ENCODE measurements at places on chromosomes 16 and 17. TPM values are rescaled to one million over a fixed set of nuclear protein-coding genes. Genes with fewer than 3 reads are reported as not detected.

GRCh38 chr16:9827062-9827752 lies 355.0 kb downstream of the GRIN2A start:
- no peak for DNase-seq

GRCh38 chr16:67542464-67542863 lies 13.8 kb downstream of the RIPOR1 start:
- no peak for DNase-seq

DNA sequence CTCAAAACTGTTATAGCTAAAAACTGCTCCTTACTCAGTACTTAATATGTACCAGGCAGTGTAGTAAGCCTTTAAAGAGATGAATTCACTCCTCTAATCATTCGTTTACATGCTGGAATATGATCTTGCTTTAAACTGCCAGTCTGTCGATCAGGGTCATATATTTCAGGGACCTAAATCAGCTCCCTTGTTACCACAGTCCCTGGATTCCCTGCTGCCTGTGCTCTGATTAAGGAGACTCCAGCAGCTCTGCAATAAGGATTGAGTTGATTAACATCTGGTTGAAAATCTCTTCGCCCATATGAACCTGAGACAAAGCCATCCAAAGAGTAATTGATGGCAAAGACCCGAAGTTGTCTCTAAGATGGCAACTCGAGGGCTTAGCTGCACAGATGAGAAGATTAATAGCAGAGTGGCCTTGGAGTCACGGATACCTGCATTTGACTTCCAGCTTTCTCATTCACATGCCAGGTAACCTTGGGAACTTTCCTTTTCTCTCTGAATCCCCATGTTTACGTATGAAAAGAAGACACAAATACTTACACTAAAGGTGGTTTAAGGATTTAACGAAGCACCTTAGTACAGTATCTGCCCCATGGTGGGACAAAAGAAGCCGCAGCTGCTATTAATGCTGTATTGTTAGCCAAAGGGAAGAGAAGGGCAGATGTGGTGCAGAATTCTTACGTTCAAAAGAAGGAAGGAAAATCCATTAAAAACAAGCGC lies 68.2 kb downstream of the VAT1L start:
- no peak for DNase-seq

- DNase-seq, result no peak
Observed at GRCh38 chr17:28626818-28627217, 12.8 kb upstream of the RSKR start.

DNA sequence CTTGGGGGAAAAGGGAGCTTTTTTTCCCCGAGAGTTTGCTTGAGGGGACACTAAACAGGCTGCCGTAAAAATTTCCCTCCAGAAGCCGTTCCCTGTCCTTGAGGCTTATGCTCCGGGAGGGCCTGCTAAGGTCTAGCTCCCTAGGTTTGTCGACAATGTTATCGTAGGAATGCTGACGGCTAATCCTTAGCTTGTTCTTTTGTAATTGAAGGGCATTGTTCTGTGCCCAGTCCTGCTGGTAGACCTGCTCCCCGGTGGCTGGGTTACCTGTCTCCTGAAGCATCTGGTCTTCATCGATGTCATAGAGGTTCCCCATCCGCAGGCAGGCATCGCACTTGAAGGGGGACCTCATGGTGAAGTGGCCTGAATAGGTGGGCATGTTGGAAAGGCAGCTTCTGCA lies 418.7 kb downstream of the GRIN2A start:
- DNase-seq, result no peak

- DNase-seq, result no peak
Observed at GRCh38 chr17:36600936-36601302, 464 bp upstream of the MRM1 start.

DNA sequence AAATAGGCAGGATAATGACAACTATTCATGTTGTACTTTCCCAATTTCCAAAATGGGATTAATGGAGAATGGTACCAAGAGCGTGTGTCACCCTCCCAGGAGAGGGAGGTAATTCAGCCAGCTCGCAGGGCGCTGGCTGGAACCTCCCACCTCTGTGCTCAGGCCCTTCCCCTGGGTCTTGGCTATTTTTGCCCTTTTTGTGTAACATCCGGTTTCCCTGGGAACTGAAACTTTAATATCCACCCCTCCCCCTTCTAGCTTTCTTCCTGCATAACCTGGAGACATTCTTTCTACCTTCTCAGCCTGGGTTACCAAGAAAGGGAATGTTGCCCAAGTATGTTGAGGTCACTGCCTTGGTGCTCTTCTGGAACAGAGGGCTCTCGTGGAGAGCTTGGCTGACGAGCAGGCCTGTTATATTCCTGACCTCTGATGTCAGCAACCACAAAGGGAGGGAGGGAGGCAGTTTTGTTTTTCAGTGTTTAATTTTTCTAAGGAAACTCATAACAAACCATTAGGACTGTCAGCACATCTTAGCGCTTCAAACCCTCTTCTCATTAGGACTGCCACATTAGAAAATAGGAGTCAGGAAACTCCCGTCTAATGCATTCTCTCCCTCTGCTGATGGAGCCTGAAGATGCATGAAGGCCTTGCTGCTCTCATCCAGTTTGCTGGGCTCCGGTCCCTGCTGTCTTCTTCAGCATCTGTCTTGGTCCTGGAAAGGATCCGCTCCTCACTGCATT lies 25.6 kb downstream of the ITGB3 start:
- no peak for DNase-seq

GRCh38 chr17:2137342-2138098 lies 82.6 kb downstream of the HIC1 start:
- DNase-seq, result peak; percentile 26

DNA sequence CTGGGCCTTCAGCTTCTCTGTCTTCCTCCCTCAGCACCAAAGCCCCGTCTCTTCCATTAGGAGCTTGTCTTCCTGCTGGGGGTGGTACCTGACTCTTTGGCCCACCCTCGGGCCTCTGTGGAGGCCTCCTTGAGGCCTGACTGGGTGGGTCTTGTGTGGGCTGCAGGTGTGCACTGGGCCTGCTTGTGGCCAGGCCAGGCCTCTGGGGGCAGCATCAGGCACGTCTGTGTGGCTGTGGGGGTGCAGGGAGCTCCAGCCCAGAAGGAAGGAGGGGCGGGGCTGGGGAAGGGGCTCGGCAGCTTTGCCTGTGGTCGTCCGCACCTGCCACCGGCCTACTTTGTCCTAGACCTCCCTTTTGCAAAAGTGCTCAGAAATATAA lies 7.0 kb downstream of the PIGQ start:
- no peak for DNase-seq

DNA sequence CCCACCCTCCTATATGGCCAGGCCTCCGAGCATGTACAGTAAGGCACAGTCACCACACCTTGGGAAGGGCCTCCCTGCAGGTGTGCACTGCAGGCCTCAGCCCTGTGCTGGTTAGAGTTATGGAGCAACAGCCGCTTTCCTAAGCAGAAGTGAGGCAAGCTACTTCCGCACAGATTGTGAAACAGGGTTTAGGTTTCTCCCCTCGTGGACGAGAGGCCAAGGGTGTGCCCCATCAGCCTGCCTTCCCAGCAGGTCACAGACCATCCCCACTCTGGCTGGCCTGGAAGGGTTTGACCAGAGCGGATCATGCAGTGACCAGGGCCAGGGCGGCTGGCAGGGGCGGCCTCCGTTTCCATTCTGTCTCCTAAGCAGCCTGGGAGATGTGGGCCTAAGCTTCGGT lies 4.7 kb downstream of the MSRB1 start:
- DNase-seq, result no peak

DNA sequence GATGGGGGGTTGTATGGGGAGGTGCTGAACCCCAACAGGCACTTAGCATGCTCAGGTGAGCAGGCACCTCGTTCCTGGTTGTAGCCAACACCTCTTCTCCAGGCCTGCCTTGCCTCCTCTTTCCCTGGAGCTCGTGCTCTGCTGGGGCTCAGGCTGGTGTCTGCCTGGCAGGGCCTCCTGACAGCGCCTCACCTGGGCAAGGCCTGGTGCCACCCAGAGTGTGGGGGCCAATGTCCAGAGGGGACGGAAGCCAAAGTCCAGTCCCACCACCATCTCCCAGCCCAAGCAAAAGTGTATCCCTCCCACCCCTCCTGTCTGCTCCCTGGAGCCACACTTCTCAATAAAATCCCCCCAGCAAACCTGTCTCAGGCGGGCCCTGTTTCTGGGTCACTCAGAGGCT lies 304.2 kb upstream of the TNRC6C start:
- no peak for DNase-seq

DNA sequence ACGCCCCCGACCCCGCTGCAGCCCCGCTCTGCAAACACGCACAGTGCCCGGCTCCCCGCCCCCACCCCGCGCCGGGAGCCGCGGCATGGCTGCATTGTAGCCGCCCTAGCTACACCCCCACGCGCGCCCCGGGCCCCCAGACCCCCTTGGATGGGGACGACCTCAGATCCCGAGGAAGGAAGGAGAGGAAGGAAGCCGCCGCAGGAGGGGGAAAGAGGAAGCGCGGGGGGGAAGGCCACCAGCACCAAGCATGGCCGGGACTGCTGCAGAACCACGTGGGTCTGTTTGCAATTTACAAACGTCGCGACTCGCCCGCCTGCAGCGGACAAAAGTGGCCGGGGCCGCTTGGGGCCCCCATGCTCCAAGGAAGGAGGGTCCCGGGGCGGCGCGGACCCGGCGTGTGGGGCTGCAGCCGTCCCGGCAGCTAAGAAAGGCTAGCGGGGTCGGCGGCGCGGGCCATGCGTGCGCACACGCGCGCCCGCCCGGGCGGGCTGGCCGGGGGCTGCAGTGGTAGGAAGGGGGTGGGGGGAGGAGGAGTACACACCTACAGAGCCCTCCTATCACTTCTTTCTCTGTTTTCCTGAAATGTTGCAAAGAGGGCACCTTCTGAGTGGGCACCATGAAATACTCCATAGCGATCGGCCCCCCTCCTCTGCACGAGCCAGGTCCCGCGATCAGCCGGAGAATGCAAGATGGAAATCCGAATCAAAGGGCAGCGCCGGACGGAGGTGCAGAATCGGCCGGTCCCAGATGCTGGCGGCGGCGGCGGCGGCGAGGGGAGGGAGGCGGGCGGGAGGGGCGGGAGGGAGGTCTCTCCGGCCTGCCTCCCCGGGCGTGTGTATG lies 488 bp downstream of the TFAP4 start:
- peak; percentile 90 for DNase-seq

DNA sequence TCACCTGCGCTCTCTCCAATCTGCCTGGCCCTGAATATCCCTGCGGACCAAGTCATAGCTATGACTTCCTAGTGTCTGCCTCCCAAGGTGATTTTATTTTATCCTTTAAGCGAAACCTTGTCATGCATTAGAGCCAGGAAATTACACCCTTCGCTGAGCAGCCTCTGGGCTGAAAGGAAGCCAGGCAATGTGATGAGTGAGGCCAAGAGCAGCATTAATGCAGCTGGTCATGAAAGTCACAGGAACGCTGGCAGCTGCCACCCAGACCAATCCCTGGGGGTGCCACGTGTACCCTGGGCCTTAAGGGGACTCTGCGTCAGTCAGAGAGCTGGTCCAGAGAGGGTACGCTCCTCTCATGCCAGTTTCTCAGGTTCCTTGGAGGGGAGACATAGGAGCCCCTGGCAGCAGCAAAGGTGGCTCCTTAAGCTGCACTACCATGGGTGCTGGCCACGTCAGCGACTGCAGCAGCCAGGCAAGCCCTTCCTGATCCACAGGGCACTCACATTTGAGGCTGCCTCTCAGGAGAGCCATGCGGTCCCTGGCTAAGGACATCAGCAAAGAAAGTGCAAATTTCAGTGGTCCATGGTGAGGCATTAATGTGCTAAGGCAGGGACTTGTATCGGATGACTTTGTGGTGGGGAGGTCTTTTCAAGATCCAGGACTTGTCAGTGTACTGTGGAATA lies 42.7 kb upstream of the WSCD1 start:
- DNase-seq, result peak; percentile 70

DNA sequence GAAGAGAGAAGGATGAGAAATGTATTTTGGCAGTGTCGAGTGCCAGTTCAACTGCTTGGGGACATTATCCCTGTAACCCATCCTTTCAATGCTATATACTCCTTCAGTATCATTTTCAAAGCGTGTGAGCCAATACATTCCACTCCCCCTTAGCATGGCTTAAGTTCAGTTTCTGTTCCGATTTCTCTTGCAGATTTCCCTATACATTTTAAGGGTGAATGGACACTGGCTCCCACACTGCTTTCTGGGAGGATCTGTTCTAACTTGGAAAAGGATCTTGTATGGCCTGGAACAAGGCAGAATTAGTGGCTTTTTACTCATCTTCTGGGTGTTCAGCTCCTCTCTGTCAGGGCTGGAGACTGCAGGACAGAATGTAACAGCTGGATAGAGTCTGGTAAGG lies 333.8 kb downstream of the HAPSTR1 start:
- DNase-seq, result no peak

GRCh38 chr16:55125818-55126385 lies 195.2 kb downstream of the IRX5 start:
- no peak for DNase-seq

- peak; percentile 70 for DNase-seq
Observed at GRCh38 chr16:70715860-70716357, 30.1 kb upstream of the MTSS2 start.

GRCh38 chr17:69236464-69236863 lies 7.8 kb upstream of the ABCA10 start:
- no peak for DNase-seq

- no peak for DNase-seq
Observed at GRCh38 chr16:87842209-87842869, 27.0 kb downstream of the SLC7A5 start.

- DNase-seq, result no peak
Observed at GRCh38 chr17:18181358-18181757, 2.3 kb upstream of the ALKBH5 start.

- DNase-seq, result no peak
Observed at GRCh38 chr16:84496991-84497390, 7.5 kb downstream of the MEAK7 start.

DNA sequence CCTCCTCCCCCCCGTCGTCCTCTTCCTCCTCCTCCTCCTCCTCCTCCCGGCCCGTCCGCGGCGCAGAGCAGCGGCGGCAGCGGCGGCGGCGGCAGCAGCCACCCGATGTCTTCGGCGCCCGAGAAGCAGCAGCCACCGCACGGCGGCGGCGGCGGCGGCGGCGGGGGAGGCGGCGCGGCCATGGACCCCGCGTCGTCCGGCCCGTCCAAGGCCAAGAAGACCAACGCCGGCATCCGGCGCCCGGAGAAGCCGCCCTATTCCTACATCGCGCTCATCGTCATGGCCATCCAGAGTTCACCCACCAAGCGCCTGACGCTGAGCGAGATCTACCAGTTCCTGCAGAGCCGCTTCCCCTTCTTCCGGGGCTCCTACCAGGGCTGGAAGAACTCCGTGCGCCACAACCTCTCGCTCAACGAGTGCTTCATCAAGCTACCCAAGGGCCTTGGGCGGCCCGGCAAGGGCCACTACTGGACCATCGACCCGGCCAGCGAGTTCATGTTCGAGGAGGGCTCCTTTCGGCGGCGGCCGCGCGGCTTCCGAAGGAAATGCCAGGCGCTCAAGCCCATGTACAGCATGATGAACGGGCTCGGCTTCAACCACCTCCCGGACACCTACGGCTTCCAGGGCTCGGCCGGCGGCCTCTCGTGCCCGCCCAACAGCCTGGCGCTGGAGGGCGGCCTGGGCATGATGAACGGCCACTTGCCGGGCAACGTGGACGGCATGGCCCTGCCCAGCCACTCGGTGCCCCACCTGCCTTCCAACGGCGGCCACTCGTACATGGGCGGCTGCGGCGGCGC lies at the start of gene FOXF1:
Gene FOXF1, plus strand, starts transcription at position 63 of the 797 bp plus-strand sequence. Its CDS starts 43 bp downstream, at position 106.
- peak; percentile 43 for DNase-seq

TK2 gene
- total RNA-seq, result 44.2 TPM

MYOCD gene
- total RNA-seq, result 4.0 TPM

MMP28 gene
- 4.5 TPM for total RNA-seq

KRTAP1-5 gene
- total RNA-seq, result not detected

LGALS9 gene
- 50.8 TPM for total RNA-seq

SPAG7 gene
- total RNA-seq, result 73.6 TPM

ZFPM1 gene
- 9.2 TPM for total RNA-seq

ZNF629 gene
- total RNA-seq, result 19.8 TPM

NPIPB9 gene
- total RNA-seq, result 3.5 TPM

TPSD1 gene
- total RNA-seq, result 7.9 TPM

ABCA6 gene
- total RNA-seq, result 7.6 TPM

NPW gene
- not detected for total RNA-seq

KRT9 gene
- not detected for total RNA-seq

GRAPL gene
- total RNA-seq, result 10.7 TPM

DNAH17 gene
- total RNA-seq, result 0.09 TPM

Measured in kidney (tissue), 22 donors.